Stimulated activated CD8-positive, alpha-beta memory T cell treated with anti-CD3 and anti-CD28 coated beads, Interleukin-2, amount 100 ng/mL, for 1 hour (primary cell): ENCODE measurements at places on chromosomes 12 and 14.

DNA sequence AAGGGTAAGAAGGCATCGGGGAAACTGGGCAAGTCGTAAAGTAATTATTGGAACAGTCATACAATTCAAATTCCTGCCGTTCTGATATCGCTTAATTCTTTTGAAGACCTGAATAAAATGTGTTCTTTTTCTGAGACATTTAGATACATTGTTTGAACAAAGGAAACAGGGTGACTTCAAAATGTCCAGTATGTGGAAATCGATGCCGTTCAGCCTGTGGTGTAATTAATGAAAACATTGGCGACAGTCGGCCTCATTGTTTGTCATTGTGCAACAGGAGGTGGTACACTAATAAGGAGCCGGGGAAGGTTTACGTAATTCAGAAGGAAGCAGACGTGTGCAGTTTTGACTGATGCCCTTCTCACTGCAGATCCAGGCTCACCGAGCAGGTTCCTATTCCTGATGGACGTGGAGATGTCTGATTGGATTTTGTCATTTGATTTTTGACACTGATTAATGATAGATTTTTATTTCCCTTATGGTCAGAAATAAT, 92.7 kb downstream of the BORCS5 start:
- no peak for DNase-seq

DNA sequence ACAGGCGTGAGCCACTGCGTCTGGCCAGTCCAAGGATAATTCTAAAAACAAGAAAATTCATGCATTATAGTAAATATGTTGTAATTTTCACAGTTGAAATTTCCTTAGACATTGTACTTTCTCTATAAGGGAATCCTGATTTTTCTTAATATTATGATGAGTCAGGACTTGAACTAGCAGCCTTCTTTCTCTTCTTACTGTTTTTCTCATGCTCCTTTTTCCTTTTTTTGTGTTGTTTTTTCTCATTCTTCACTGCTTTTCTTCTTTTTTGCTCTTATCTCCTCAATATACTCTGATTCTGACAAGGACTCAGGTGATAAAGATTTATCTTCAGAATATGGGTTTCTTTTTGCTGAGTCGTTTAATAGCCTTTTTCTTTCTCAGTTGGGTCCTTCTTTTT, 117.7 kb downstream of the LMNTD1 start:
- DNase-seq: no peak

- no peak for DNase-seq
Measured at GRCh38 chr14:101185073-101185835, 281.7 kb upstream of the RTL1 start.

DNA sequence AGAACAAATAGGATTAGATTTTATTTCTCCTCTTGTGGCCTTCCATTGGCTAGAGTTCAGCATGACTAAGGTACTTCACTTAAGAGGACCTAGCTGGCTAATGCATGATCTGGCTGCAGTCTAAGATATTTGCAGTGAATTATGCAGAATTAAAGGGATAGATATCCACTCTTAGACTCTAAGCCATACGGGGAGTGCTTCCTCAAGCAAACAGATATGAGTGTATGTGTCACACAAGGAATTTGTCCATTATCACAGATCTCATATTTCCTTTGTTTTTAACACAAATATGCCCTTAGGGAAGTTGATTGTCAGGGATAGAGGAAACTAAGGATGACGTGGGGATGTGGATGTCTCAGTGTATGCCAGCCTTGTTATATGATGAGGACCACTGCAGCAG, 88.1 kb upstream of the DHRS4 start:
- DNase-seq: no peak

DNA sequence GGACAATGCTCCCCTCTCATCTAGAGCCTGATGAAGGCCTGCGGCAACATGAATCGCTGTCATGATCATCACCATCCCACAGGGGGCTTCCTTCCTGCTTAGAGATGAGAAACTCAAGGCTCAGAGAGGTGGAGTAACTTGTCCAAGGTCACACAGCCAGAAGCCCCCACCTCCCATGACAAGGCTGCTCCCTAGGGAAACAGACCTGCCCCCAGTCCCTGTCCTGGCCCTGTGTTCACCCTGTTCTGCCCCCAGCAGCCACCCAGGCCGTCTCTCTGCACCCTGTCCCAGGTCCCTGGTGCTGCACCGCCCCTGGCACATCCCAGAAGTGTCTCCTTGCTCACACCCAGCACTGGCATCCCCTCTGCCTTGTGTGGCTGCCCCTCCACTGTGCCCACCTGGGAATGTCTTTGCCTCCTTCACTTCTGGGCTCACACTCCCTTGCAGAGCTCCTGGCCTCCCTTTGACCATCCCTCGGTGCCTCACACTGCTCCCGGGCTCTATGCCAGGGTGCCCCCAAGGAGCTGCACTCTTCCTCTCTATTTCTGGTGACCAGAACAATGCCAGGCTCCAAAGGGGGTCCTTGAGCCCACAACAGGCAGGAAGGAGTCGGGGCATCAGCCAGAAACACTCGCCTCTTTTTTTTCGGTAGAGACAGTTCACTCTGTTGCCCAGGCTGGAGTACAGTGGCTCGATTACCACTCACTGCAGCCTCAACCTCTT, 70.5 kb downstream of the BCL11B start:
- no peak for DNase-seq

DNA sequence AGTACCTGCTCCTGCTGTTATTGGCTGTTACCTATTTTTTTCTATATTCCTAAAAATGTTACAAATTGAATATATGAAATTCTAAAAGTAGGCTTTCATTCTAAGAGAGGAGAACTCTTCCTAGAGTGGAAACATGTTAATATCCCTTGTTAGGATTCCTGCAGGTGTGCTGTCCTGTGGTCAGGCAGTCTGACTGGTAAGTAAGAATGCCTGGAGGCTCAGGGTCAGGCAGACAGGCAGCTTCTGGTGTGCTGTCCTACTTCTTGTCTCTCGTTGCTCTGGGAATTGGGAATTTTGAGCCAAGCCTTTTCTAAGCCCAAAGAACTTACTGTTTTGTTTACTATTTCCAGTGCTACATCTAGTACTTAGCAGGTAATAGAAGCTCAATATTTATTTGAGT, 10.3 kb downstream of the PPHLN1 start:
- no peak for DNase-seq

DNA sequence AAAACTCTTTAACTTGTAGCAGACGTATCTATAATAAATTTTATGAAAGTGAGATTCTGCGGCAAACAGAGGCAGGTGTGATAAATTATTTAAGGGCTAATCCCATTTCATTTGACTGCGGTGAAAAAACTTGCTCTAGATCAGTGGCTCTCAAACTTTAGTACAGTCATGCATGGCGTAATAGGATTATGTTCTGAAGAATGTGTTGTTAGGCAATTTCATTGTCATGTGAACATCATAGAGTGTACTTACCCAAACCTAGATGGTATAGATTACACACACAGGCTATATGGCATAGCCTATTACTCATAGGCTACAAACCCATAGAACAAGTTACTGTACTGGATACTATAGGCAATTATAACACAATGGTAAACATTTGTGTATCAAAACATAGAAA, 83.7 kb downstream of the HEATR5A start:
- no peak for DNase-seq

GRCh38 chr14:68444449-68445168, 348.3 kb downstream of the ZFP36L1 start:
- no peak for DNase-seq

GRCh38 chr14:95515080-95515489, 1.4 kb downstream of the SYNE3 start:
- no peak for DNase-seq

DNA sequence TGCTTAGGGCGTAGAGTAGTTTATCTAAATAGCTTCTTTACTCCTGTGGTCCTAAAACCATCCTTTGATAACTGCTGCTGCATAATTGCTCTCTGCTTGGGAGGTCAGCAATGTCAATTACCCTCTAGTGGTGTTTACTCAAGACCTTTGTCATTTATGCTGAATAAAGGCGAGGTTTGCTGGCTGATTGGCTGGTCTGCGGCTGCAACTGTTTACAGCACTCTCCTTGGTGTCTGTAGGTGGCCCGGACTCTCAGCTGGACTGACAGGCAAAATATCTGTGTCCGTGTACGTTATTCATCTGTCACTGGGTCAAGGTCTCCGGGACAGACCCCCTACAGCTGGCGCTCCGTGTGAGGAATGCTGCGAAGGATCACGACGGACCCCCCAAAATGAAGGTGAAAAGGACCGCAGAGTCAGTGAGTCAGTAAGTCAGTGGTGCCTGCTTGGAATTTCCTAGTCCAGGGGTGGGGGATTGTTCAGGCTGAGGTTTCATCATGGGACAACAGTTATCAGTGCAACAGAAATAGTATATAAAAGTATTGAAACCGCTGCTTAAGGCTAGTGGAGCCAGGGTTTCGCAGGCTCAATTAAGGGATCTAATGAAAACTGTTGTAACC, 253.3 kb upstream of the DIO2 start:
- no peak for DNase-seq

DNA sequence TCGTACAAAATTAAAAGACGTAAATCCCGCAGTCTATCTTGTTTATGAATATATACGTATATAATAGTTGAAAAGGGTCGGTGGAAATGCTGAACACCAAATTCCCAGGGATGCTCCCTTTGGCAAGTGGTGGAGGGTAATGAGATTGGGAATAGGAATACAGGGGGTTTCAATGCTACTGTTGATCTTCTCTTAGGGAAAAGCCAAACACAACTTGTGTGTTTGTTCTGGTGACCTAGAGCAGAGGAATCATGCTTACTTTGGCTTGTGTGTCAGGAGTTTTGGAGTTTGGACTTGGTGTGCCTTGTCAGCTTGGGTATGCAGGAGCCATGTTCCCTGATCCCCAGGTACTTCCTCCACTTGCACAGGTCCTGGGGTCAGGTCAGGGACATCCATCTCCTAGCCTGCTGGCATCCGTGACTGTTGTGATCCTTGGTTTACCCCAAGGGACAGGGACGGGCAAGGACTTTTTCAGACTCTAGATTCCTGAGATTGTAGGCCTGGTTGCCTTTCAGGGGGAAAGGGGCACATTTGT, 4.1 kb downstream of the SLC10A1 start:
- DNase-seq: no peak

- no peak for DNase-seq
Measured at GRCh38 chr12:55717011-55718007, 1.5 kb downstream of the BLOC1S1 start.

GRCh38 chr12:113065126-113066007, 8.8 kb downstream of the DTX1 start:
- no peak for DNase-seq

- DNase-seq: no peak
Measured at GRCh38 chr14:20583908-20584307, 3.9 kb downstream of the RNASE11 start.

- no peak for DNase-seq
Measured at GRCh38 chr12:116856729-116857128, 24.5 kb downstream of the HRK start.

GRCh38 chr14:34113005-34113511, 162.2 kb upstream of the EGLN3 start:
- no peak for DNase-seq

- DNase-seq: no peak
Measured at GRCh38 chr14:61472801-61473376, 151.5 kb downstream of the PRKCH start.

DNA sequence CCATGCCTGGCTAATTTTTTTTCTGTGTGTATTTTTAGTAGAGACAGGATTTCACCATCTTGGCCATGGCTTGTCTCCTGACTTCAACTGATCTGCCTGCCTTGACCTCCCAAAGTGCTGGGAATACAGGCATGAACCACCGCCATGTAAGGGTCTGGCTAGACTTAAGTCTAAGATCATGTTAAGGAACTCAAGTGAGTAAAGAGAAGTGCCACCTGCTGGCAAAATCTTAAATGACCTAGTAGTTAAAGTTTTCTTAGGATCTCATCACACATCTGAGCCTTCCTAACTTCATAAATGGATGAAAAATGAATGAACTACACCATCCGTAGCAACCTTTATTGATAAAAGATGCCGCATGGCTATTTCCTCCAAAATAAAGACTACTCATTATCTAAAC, 1.7 kb upstream of the C12orf56 start:
- no peak for DNase-seq

DNA sequence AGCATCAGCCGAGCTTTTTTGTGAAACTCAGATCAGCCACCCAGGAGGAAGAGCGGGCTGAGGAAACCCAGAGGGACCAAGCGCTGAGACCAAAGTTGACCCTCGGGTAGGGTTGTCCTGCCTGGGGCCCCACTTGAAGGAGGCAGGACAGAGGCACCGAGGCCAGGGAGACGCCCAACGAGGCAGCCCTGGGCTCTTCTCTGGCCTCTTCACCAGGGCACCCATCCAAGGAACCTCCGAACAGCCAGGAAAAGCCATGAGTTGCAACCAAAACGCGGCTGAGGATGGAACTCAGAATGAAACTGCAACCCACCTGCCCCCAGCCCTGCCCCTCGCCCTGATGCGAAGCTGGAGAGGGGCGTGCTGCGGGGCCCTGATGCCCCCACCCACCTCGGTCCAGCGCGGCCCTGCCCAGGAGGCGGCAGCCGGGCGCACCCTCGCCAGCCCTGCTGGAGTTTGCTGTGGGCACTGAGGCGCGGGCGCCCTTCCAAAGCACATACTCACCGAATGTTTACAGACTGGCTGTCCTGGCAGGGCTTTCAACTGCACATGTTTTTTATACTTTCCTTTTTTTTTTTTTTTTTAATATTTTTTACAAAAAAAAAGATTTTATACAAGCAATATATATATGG, 41.9 kb downstream of the JDP2 start:
- DNase-seq: no peak

GRCh38 chr12:1922985-1923384, 4.5 kb upstream of the CACNA2D4 start:
- no peak for DNase-seq

- no peak for DNase-seq
Measured at GRCh38 chr14:36617824-36618223, 35.4 kb upstream of the NKX2-8 start.

GRCh38 chr12:130247634-130248237, 85.5 kb downstream of the FZD10 start:
- DNase-seq: no peak

- DNase-seq: no peak
Measured at GRCh38 chr14:55891692-55892091, 226.5 kb upstream of the PELI2 start.

DNA sequence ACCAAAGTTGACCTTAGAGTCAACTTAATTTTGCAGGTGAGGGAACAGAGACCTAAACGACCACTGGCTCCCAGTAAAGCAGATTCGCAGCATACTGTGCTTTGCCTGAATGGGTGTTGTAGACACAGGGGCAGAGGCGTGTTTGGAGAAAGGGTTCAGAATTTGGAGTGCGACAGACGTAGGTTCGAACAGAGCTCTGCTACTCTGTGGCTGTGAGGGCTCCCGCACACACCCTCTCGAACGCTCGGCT, 243 bp upstream of the TOMM20L start:
- DNase-seq: no peak

DNA sequence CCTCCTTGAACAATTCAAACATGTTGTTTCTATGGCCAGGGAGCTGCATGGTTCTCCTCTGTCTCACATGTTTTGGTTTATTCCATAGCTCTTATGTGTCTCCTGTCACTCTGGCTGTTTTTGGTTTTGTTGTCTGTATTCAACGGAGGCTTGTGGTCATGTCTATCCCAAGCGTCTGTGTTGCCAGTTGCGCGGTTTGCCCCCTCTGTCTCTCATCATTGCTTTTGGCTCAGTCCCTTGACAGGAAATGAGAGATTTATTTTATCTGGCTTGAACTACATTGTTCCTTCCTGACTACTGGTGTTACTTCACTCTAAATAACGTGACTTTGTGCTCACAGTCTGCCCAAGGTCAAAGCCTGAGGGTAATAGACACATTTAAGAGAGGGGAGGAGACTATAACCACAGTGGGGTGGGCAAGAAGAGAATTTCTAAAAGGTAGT, 96.4 kb upstream of the SOX5 start:
- no peak for DNase-seq
